SJSA1 (cell line): ENCODE measurements at places on chromosomes 1 and 21.

- DNase-seq = peak; percentile 65
These were observed 23.1 kb upstream of the USP25 start for GRCh38 chr21:15706696-15707095.

DNA sequence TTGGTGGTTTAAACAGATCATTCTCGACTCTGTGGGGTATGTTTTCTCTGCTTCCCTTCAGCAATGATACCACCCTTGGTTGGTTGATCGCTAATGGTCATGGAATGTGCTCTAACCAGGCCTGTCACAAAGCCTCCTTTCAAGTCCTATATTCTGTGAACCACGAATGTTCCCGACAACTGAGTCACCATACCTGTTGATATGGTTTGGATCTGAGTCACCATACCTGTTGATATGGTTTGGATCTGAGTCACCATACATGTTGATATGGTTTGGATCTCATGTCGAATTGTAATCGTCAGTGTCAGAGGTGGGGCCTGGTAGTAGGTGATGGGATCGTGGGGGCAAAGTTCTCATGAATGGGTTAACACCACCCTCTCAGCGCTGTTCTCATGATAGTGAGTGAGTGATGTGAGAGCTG, 10.2 kb upstream of the CAMK2N1 start:
- peak; percentile 72 for DNase-seq

GRCh38 chr1:38244218-38244845, 197.7 kb upstream of the POU3F1 start:
- no peak for DNase-seq

- no peak for DNase-seq
These were observed 11.0 kb upstream of the C1QA start for GRCh38 chr1:22625262-22625925.

GRCh38 chr1:189970331-189971230, 507.1 kb downstream of the BRINP3 start:
- no peak for DNase-seq

DNA sequence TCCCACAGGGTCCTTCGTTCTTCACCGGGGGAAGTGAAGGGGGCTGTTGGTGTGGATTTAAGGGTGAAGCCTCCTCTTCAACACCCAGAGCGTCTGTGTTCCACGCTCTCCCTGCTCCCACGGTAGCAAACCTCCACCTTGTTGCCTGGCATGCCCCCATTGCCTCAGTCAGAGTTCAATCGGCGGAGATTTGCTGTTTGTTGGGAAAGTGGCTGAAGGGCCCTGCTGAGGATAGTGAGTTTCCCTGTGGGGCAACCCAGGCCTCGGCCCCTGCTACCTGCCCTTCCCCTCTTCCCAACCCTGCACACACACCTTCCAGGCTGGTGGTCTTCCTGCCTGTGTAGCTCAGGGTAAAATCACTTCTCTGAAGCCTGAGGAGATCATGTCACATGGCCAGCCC, 60.5 kb downstream of the TOR1AIP2 start:
- no peak for DNase-seq

- no peak for DNase-seq
These were observed 9.6 kb upstream of the POU2F1 start for GRCh38 chr1:167210966-167211674.
